ENCODE measurements at places on chromosomes 2 and 18.
A peak's percentile ranks its signal among the peaks of the same experiment; 100 is the strongest.

GRCh38 chr2:169339657-169340056 lies 22.7 kb downstream of the LRP2 start:
- DNase-seq = no peak

GRCh38 chr18:5456577-5457461 lies 87.0 kb downstream of the EPB41L3 start:
- DNase-seq = peak; percentile 26

- no peak for DNase-seq
Measured at GRCh38 chr2:241007880-241008710, 9.7 kb downstream of the SNED1 start.

GRCh38 chr2:204971206-204971907 lies 426.1 kb downstream of the PARD3B start:
- DNase-seq = no peak

DNA sequence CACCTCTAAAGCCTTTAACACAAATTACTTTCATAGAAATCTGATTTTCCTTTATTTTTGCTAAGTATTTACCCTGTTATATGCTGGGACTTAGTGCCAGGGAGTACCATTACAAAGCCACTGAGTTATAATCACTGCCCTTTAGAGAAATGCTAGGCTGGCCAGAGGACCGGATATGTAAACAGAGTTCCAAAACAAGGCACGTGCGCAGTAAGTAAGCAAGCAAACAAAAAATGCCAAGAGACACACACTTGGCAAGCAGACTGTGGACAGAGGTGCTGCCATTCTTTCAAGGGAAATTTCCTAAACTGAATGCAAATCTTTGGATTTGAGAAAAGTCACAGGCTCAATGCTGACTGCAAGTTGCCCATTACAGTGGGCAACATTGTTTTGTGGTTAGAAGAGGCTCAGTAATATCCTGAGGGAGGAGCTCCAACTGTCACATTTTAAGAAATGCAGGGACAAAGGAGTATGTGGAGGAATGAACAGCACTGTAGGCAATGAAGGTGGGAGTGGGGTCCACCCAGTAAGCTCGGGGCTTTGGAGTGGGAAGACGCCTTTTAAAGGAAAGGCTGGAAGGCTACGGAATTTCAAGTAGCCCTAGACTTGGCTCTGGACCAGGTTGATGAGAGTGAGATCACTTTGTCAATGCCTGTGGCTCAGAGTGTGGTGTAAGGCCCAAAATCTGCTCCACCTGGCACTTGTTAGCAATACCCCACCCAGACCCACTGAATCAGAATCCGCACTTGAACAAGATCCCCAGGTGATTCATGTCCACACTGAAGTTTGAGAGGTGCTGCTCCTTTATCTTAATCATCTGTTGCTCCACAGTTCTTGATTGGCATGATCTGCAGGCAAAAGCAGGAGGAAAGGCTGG lies 2.1 kb upstream of the PARD6G start:
- DNase-seq = no peak

- no peak for DNase-seq
Measured at GRCh38 chr2:99081891-99082290, 59.6 kb upstream of the C2orf15 start.

Measured in H4 (cell line).